NCI-H460 (cell line): ENCODE measurements at places on chromosomes 1 and 21.

DNA sequence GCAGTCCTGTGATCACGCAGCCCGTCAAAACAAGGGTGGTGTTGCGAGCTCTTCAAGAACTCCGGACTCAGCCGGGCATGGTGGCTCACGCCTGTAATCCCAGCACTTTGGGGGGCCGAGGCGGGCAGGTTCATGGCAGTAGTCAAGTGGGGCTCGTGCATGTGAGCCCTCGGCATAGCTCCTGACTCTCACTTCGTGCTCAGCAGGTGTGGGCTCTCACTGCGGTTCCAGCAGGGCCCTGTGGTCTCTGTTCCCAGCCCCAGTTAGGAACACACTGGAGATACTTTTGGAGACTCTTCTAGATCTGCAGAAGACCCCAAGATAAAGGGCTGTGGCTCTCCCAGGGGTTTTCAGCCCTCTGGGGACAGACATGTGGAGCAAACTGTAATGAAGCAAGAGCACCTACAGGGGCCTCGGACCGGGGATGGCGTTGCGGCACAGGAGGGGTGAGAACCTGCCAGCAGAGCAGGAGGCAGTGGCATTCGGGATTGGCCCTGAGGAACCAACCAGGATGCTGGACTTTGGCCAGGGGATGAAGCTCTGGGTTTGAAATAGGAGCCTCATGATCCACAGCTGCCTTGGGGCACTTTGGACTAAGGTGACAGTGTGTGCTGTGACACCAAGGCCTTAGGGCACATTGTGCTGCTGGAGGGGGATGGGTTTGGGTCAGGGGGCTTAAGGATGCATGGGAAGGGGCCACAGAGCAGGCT, 443.2 kb downstream of the CAMTA1 start:
- no peak for DNase-seq

- DNase-seq, result no peak
Observed at GRCh38 chr1:76547916-76548315, 319.4 kb upstream of the ST6GALNAC5 start.

DNA sequence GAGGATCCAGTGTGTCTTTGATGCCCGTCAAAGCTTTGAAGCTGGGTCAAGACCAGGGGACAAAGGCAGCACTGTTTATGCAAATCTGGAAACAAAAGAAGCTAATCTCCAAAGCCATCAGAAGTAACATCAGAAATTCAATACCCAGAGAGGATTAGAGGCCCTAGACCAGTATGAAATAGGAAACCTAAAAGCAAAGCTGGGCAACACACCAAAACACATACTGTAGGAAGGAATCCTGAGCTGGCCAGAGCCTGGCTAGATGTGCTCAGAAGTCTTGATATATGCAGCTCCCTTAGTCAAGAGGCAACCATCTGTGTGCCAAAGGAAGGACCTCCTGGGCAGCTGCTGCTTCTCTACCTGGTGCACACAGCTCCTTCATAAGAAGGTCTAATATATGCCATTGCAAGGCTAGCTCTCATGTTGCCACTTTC, 12.3 kb downstream of the COLGALT2 start:
- DNase-seq, result no peak

- DNase-seq, result no peak
Observed at GRCh38 chr1:24999906-25000305, 69.8 kb upstream of the RUNX3 start.

- no peak for DNase-seq
Observed at GRCh38 chr1:50521703-50522102, 98.5 kb upstream of the DMRTA2 start.

DNA sequence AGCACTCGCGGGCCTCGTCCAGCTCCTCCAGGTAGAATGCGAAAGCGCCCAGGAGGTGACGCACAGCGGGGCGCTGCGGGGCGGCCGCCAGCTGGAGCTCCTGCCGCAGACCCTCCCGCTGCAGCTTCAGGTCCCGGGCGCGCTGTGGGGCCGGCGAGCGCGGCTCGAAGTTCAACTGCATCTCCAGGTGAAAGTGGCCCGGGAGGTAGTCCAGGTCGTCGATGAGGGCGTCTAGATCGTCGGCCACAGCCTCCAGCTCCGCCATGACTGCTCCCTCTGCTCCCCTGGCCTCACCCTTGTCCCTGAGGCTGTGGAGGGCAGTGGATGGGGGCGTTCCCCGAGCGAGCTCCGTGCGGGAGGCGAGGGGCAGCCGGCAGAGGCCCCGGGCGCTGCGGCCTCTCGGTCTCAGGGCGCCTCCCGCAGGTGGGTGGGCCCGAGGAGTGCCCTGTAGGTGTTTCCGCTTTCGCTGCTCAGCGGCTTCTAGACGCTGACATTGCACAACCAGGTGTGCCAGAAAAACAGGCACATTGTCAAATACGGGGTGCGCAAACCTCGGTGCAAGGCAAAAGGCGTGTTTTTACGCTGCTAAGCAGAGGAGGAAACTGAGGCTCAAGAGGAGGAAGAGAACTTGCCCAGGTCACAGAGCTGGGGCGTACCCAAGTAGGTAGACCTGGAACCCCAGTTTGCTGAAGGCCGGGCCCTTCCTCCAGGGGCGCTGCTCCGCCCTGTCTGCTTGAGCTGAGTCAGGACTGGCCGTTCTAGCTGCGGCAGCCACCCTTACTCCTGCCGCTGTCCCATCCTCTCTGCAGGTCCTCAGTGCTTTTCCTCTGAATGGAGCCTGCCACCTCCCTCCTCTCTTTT, at the start of gene TTC22:
TTC22 (minus strand) TSS at position 425 of the 861 bp plus-strand sequence; CDS start at position 265, 160 bp downstream.
- DNase-seq, result no peak

DNA sequence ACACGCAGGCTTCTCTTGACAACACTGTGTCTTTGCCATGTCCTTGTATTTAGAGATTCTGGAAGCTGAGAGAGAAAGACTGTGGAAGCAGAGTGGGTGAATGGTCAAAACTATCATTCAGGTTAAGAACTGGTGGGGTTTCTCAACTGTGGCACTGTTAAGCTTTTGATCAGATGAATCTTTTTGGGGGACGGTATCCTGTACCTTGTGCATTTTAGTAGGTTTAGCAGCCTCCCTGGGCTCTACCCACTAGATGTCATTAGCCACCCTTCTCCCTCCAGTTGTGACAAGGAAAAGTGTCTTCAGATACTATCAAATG, 39.4 kb downstream of the ATP1A1 start:
- no peak for DNase-seq

- no peak for DNase-seq
Observed at GRCh38 chr1:2587071-2587859, 688 bp downstream of the PRXL2B start.

- no peak for DNase-seq
Observed at GRCh38 chr1:96487971-96488370, 233.6 kb upstream of the PTBP2 start.

- DNase-seq, result no peak
Observed at GRCh38 chr1:3956527-3957170, 56.6 kb upstream of the C1orf174 start.

- DNase-seq, result no peak
Observed at GRCh38 chr1:156489166-156489934, 11.2 kb downstream of the MEF2D start.

DNA sequence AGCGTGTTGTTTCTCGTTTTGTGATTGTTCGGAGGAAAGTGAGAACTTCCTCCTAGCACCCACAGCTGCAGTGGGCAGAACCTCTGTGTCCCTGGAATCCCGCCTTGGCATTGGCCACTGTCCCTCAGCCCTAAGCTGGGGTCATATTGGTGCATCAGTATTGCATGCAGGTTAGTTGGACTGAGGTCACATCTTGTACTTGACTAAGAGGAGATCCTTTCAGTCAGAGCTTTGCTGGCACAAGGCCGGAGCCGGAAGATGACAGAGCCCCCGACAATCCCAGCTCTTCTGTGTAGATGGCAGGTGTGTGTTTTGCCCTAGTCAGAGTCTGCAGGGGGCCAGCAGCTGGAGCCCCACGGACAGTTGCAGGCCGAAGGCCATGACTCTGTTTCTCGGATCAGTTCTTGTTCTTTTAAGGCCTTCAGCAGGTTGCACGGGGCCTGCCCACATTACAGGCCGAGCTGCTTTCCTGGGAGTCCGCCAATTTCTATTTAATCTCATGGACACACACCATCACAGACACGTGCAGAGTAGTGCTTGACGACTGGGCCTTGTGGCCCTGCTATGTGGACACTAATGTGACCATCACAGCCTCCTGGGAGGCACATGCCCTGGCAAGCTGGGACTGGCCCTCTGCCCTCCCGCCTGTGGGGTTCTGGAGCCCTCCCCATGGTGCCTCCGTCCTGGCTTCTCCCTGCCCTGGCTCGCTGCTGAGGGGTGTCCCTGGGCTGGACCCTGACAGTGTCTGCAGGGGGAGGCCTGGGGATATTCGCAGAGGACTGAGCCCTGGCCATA, 14.9 kb downstream of the SNAP47 start:
- DNase-seq, result no peak
